ENCODE measurements at places on chromosomes 1 and 21. TPM values are rescaled to one million over a fixed set of nuclear protein-coding genes. Genes with fewer than 3 reads are reported as not detected.
A peak's percentile ranks its signal among the peaks of the same experiment; 100 is the strongest.

CHIA gene
- total RNA-seq = not detected

OLFML3 gene
- total RNA-seq = 17.4 TPM

CD2 gene
- total RNA-seq = 3.8 TPM

ZNHIT6 gene
- total RNA-seq = 10.9 TPM

PSEN2 gene
- total RNA-seq = 18.1 TPM

DNA sequence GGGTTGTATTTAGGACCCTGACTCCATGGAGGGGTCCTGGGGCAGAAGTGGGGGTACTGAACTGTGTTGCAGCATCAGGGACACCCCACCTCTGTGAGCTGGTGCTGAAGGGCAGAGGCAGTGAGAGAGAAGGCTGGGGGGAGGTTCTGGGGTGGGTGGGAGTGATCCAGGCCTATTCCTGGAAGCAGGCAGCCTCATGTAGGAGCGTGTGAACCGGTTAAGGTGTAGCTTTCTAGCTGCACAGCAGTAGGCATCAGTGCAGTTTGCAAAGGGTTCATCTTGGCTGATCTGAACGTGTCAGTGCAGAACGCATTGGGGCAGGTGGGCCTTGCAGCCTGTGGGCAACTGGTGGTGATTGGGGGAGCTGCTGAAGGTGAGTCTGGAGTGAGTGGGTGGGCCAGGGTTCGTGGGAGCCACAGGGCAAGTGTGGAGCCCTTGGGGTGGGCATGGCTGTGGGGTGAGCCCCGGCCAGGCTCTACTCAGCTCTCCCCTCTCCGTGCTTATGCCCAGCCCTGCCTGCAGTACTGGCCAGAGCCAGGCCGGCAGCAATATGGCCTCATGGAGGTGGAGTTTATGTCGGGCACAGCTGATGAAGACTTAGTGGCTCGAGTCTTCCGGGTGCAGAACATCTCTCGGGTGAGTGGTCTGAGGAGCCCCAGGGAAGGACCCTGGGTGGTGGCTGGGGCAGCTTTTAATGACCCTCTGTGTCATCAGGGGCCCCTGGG is 86.7 kb downstream of the PTPRU start:
- no peaks in the 10 kb centered on the region for H3K36me3 ChIP-seq
- no peak overlapping the region for H3K4me3 ChIP-seq
- DNase-seq = no peak
- no peak overlapping the region for H3K27ac ChIP-seq

DNA sequence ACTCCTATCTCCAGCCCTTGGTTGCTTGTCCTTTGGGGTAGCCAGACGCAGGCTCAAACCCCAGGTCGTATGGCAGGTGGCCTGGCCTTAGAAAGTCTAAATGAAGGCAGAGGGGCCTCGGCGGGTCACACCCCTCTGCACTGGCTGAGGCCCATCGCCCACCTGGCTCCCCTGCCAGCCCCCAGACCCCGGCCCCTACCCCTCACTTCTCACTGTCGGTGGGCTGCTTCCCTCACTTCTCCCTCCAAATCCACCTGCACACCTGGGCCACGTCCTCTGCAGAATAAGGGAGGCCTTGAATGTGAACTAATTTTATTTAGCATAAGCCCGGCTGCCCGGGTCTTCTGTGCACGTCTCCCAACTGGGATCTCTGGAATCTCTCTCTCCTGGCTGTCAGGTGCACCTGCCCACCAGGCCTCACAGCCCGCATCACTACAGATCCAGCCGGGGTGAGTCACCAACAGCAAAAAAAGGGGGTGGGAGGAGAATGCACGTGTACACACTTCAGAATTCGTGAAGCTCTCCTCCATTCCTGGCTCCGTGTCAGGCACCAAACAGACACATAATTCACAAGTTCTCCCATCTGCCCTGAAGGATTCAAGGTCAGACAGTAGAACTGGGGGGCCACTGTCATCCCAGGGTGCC is 107.5 kb upstream of the SIM2 start:
- no peak for DNase-seq
- no peaks in the 10 kb centered on the region for H3K27me3 ChIP-seq
- no peak overlapping the region for H3K4me3 ChIP-seq
- no peaks in the 10 kb centered on the region for H3K36me3 ChIP-seq
- no peak overlapping the region for H3K27ac ChIP-seq
- H3K4me1 ChIP-seq = no peaks in the 10 kb centered on the region

DNA sequence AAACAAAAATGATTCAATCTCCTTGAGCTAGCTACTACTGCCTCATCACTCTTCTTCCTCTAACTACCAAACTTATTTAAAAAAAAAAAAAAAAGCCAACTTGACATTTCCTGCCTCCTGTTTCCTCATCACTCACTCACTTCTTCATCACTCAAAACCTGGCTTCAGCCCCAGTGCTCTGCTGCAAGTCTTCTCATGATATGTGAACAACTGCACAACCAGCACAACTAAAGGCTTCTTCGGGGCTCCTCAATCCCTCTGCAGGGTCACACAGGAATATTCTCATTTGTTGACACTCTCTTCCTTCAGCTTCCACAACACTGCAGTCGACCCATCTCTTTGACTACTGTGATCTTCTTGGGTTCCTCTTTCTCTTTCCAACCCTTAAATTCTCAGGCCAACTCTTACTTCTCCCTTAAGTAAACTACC is 7.6 kb downstream of the MTF1 start:
- H3K36me3 ChIP-seq = no peaks in the 10 kb centered on the region
- H3K27ac ChIP-seq = no peak overlapping the region
- H3K27me3 ChIP-seq = no peaks in the 10 kb centered on the region
- H3K4me3 ChIP-seq = no peak overlapping the region
- peaks cover 5% of the 10 kb centered on the region for H3K4me1 ChIP-seq
- no peak for DNase-seq

DNA sequence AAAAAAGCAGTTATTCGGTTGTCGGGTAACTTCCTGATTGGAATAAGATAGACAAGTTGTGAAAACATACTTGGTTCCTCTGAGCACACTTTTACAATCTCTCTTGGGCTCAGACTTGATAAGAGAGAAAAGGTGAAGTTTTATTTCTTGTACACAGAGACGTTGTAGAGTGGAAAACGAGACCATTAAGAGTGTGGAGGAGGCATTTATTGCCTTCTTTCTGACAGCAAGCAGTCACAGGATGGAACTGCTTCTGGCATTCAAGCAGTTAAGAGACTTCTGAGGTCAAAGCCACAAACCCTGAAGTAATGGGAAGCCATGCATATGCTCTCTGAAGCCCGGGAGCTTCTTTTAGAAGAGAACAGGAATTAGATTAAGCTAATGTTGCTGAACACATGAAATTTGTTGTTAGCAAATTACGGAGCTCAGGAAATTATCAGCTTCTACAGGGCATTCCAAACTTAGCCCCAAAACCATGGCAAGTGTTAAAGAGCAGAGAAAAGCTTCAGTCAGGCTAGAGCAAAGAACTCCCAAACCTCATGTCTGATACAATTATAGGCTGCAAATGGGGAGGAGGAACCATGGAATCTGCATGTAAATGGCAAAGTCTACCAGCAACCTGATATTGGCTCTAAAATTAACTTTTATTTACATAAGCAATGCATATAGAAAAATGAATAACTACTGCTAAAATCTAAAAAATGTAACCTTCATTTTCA is 26.0 kb downstream of the S1PR1 start:
- H3K27ac ChIP-seq = peak overlapping the region; percentile 62
- no peaks in the 10 kb centered on the region for H3K36me3 ChIP-seq
- peaks cover 4% of the 10 kb centered on the region for H3K4me1 ChIP-seq
- H3K27me3 ChIP-seq = no peaks in the 10 kb centered on the region
- no peak overlapping the region for H3K4me3 ChIP-seq

DNA sequence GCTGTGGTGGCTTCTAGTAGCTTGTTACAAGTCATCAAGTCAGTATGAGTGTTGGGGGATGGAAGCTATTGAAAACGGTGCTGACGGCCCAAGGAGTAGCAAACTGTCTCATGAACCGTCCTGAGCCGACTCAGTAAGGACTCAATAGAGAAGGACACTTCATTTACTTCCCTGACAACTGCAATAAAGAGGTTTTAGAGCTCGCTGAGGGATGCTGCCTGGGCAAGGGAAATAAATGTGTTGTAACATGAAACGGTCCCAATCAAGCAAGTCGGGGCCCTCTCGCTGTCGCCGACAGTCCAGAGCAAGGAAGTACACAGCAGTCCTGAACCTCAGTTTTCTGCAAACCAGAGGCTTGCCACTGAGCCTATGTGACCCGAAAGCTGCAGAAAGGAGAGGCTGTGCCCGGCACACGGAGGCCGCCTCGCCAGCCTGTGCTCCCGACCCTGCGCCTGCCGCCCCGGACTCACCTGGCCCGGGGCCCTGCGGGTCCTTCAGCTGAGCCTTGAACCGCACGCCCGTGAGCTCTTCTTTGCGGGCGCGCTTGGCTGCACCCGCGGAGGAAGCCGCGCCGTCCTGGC is 423 bp downstream of the URB1 start:
- H3K36me3 ChIP-seq = no peaks in the 10 kb centered on the region
- H3K4me3 ChIP-seq = peak overlapping the region; percentile 100
- H3K4me1 ChIP-seq = peaks cover 9% of the 10 kb centered on the region
- no peak overlapping the region for H3K27ac ChIP-seq
- DNase-seq = no peak
- H3K27me3 ChIP-seq = no peaks in the 10 kb centered on the region

DNA sequence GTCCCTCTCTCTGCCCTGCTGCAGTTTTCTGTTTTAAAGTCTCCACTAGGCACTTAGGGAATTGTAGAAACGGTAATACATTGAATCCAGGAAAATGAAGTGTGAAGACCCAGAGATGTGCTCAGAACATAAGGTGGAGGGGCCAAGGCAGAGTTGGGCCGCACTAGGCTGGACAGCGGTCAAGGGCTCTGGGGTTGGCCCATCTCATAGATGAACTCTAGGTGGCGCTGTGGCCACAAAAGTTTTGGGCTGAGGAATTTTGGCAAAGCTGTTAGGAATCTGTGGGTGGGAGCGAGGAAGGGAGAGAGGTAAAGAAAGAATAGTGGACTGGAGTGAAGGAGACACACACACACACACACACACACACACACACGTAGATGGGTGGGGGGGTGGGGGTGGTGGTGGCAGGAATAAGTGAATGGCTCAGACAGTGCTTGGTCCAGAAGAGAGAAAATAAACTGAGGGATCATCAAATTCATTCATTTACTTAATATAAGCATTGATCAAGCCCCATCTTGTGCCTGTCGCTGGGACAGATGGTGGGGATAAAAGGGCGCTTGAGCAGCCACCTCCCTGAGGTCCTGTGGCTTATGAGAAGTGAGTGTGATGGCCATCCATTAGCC is 258.5 kb downstream of the TRABD2B start:
- H3K4me3 ChIP-seq = no peak overlapping the region
- no peaks in the 10 kb centered on the region for H3K4me1 ChIP-seq
- no peaks in the 10 kb centered on the region for H3K27me3 ChIP-seq

GRCh38 chr1:174818951-174819350 is 180.8 kb upstream of the CACYBP start:
- H3K4me1 ChIP-seq = no peaks in the 10 kb centered on the region
- no peak for DNase-seq
- H3K4me3 ChIP-seq = no peak overlapping the region
- H3K36me3 ChIP-seq = no peaks in the 10 kb centered on the region

DNA sequence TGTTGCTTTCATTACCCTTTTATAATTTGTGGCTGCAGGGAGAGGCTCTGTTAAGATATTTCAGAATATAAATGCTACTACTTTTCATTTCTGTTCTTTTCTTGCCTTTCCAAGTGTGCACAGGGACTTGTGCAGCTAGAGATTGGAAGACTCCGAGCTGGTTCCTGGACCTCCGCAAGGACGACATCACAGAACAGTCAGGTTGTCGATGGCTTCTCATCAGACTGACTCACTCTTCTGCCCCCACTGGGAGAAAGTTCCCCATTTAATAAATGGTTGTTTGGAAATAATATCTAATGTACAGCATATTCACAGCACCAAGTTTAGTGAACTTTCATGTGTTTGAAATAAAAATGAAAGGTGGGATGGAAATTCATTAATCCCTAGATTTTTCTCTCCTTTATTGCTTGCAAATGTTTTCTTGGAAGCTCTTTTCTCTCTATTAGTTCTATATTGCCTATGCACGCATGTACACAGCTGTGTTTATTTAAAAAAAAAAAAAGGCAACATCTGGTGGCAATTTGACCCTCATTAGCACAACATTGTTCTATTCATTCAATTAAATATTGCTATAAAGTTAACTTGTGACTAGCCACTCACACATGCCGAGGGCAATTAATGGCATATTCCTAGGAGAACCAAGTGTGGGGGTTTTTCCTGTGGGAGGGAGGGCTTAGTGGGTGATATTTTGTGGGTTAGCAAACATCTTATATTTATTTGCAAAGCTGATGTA is 77.5 kb upstream of the L1TD1 start:
- H3K27me3 ChIP-seq = no peaks in the 10 kb centered on the region
- H3K36me3 ChIP-seq = no peaks in the 10 kb centered on the region
- no peak for DNase-seq
- H3K4me3 ChIP-seq = no peak overlapping the region

- DNase-seq = no peak
- H3K4me3 ChIP-seq = no peak overlapping the region
- peaks cover 8% of the 10 kb centered on the region for H3K4me1 ChIP-seq
- no peaks in the 10 kb centered on the region for H3K36me3 ChIP-seq
- H3K27ac ChIP-seq = no peak overlapping the region
- H3K27me3 ChIP-seq = no peaks in the 10 kb centered on the region
These were observed 74.3 kb downstream of the SH3GLB1 start for GRCh38 chr1:86778569-86779239.

DNA sequence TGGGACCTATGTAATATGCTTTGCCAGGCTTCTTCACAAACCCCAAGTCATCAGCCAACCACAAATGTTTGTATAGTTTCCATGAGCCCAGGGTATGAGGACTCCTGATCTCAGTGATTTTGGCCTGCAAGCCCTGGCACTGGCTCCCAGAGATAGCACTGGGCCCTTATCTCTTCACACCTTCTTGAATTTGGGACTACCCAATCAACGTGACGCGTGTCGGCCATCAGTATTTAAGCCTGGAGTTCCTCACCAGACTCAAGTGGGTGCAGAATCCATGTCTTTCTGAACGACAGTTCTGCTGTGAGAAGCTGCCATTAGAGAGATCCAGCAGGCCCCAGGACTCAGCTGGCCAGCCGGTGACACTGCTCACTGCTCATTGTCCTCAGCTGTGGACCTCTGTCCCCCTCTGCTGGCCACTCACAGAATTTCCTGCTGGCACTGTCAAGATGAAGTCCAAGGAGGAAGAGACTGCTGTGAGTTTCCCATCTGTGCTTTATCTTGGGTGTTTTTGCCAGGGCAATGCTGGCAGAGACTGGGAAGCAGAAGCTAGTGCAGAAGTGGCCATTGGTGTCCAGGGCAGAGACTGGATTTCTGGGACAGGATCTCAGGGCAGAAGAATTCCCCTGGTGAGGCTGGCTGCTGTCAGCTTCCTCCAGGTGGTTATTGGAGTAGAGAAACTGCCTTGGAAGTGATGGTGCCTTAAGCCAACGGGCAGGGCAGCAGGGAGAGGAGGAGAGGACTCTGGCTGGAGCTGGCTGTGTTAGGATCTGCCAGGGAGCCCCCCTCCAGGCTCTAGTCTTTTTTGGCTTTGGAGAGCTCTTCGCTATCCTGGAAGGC is 28.4 kb downstream of the TMCC2 start:
- no peaks in the 10 kb centered on the region for H3K36me3 ChIP-seq
- H3K4me3 ChIP-seq = no peak overlapping the region
- no peaks in the 10 kb centered on the region for H3K4me1 ChIP-seq
- H3K27ac ChIP-seq = no peak overlapping the region

GRCh38 chr21:44443891-44444285 is 11.4 kb upstream of the LRRC3 start:
- no peak overlapping the region for H3K4me3 ChIP-seq
- no peaks in the 10 kb centered on the region for H3K36me3 ChIP-seq
- H3K27me3 ChIP-seq = no peaks in the 10 kb centered on the region
